Ureter (tissue), 1 donor: ENCODE measurements at places on chromosomes 1 and 21. TPM values are rescaled to one million over a fixed set of nuclear protein-coding genes. Genes with fewer than 3 reads are reported as not detected.

Gene ANKRD65
- total RNA-seq = 40.9 TPM

Gene SPRR3
- total RNA-seq = 79.0 TPM

GRCh38 chr1:23908453-23909341 is 4.5 kb downstream of the CNR2 start:
- DNase-seq = no peak

DNA sequence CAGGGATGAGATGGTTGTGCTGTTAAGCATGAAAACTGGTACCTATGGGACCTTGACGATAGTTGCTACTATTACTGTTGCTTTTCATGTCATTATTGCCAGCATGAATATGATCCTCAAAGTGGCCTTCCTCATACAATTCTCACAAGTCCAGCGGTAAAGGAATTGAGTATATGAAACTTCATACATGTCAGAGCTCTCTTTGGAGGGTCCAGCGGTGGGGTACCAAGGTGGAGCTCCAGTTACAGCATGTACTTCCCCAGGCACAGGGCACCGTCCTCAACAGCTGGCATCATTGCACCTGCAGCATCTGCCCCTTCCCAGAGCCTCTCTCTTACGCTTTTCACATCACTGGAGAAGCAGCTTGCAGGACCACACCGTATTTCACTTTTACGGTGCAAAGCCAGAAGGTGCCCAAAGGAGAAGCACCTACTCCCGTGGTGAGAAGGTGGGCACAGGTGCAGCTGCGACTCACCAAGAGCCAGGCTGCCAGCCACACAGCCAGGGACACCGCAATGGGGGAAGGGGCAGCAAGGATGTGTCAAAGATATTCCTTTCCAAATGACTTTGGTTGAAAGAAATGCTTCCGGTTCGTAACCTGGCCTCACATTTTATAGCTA is 166.4 kb upstream of the IRF2BP2 start:
- no peak for DNase-seq
